ENCODE measurements at places on chromosomes 4 and X.

GRCh38 chrX:45009371-45010000 lies 136.5 kb downstream of the KDM6A start:
- no peak for DNase-seq

DNA sequence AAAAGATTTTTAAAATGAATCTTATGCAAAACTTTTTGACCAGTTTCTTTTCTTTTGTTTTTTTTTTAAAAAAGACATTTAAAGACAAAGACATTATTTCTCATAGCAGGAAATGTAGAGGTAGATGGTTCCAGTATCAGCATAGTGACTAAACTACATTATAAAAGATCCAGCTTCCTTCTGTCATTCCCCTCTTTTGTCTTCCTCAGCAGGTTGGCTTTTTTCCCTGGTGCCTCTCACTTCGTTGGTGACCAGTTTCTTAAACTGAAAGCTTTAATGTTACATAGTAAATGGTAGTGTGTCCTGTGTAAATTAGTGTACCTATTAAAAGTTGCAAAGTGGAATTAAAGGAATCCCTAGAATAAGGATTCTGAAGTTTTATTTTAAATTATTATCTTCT lies 36.1 kb downstream of the DCK start:
- no peak for DNase-seq

DNA sequence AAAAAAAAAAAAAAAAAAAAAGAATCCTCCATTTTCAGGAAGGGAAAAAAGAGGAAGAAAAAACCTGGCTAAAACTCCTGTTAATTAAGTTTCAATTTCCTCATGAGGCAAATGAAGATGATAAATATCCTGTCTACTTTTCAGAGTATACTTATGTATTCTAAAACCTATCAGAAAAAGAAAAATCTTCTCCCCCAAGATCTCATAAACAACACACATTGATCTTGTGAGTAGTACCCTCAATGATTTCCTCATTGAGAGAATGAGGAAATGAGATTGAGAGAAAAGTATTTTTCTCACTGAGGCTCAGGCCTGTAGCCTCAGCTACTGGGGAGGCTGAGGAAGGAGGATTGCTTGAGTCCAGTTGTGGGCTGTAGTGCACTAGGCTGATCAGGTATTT lies 146.7 kb downstream of the TET2 start:
- no peak for DNase-seq

GRCh38 chrX:54208531-54208930 lies 25.5 kb upstream of the FAM120C start:
- no peak for DNase-seq

GRCh38 chrX:110060846-110061537 lies 58.1 kb downstream of the TMEM164 start:
- DNase-seq: no peak

- DNase-seq: no peak
These were observed 49.5 kb downstream of the ATXN3L start for GRCh38 chrX:13270360-13270759.

DNA sequence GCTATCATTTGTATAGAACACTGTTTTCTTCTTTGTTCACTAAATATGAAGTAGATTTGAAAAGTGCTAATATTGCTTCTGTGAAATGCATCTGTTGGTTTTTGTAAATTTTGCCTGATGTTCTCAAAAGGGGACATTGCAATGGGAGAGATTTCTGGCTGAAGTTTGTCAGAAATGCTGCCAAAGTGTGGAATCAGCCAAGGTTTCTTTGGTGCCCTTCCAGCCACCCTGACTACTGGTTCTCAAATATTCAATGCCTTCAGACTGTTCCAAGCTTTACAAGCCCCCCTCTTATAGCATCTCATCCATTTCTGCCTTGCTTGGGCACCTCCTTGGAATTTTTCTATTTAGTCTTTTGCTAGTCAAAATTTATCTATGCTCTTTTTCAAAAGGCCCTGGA lies 60.6 kb upstream of the TMLHE start:
- no peak for DNase-seq

DNA sequence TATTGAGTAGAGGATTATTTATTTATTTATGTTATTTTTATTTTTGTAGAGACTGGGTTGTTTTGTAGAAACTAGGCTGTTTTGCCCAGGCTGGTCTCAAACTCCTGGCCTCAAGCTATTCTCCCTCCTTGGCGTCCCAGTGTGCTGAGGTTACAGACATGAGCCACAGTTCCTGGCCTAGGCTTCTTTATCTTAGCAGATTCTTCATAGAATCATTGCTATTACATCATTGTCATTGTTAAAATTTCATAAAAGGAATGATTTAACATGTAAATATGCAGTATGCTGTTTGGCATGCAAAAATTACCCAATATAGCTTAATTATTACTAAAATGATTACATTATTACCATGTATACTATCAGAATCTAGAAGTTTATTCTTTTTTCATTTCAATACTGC lies 24.2 kb downstream of the SULT1E1 start:
- no peak for DNase-seq

GRCh38 chr4:129327637-129328036 lies 231.7 kb downstream of the C4orf33 start:
- DNase-seq: no peak

All from right renal cortex interstitium (tissue), 3 donors.